ENCODE measurements at places on chromosomes 4 and X. TPM values are rescaled to one million over a fixed set of nuclear protein-coding genes. Genes with fewer than 3 reads are reported as not detected.

AFM gene
- not detected for total RNA-seq

AVPR2 gene
- total RNA-seq: not detected

HPGD gene
- total RNA-seq: 3.0 TPM

BEX2 gene
- 108 TPM for total RNA-seq

HPSE gene
- 0.49 TPM for total RNA-seq

CLGN gene
- total RNA-seq: 4.2 TPM

DGKK gene
- 0.49 TPM for total RNA-seq

SPP1 gene
- total RNA-seq: 73.0 TPM

ADAM29 gene
- total RNA-seq: 0.49 TPM

MFAP3L gene
- 10.8 TPM for total RNA-seq

NR0B1 gene
- 0.25 TPM for total RNA-seq

SMIM10L2A gene
- total RNA-seq: 9.1 TPM

LDB2 gene
- total RNA-seq: 128 TPM

EDNRA gene
- total RNA-seq: 5.4 TPM

CCDC110 gene
- total RNA-seq: 1.7 TPM

CHST7 gene
- 6.4 TPM for total RNA-seq

LRIT3 gene
- 0.25 TPM for total RNA-seq

ODAPH gene
- total RNA-seq: not detected

HS3ST1 gene
- total RNA-seq: 4.4 TPM

MAGEA11 gene
- total RNA-seq: not detected

ZFP92 gene
- total RNA-seq: 0.98 TPM

FRMD7 gene
- 0.49 TPM for total RNA-seq

MAGEA2B gene
- not detected for total RNA-seq

BLOC1S4 gene
- 9.3 TPM for total RNA-seq

ABRAXAS1 gene
- total RNA-seq: 3.4 TPM

SOWAHB gene
- 3.9 TPM for total RNA-seq

GAR1 gene
- 6.1 TPM for total RNA-seq

NMU gene
- 1.7 TPM for total RNA-seq

POF1B gene
- total RNA-seq: under 0.01 TPM

ELOVL6 gene
- total RNA-seq: 38.1 TPM

TCP11X1 gene
- not detected for total RNA-seq

MRFAP1L1 gene
- 81.1 TPM for total RNA-seq

Data from temporal lobe (tissue), 4 donors.